Stomach (tissue), 19 donors: ENCODE measurements at places on chromosomes 6 and 20.

GRCh38 chr20:49230561-49231133 is 11.4 kb downstream of the DDX27 start:
- DNase-seq = no peak

- peak; percentile 30 for DNase-seq
Observed at GRCh38 chr6:132084811-132085509, 133.8 kb upstream of the CCN2 start.

- no peak for DNase-seq
Observed at GRCh38 chr6:166966268-166966667, 9.9 kb upstream of the RNASET2 start.

DNA sequence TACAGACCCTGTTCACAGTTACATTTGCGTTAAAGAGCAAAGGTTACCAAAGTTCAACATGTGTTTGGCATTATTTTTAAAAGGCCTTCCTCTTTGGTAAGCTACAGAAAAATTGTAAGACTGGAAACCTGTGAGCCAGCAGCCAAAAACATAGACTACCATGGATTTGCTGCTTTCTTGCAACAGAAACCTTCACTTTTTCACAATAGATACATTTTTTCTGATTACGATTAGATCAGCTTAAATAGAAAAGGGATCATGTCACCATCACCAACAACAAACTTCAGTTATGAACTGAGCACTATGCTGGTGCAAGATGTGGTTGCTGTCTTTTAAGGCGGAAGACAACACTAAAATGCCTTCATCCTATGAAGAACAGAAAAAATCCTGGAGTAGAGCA is 112.3 kb upstream of the MARCKS start:
- DNase-seq = no peak

DNA sequence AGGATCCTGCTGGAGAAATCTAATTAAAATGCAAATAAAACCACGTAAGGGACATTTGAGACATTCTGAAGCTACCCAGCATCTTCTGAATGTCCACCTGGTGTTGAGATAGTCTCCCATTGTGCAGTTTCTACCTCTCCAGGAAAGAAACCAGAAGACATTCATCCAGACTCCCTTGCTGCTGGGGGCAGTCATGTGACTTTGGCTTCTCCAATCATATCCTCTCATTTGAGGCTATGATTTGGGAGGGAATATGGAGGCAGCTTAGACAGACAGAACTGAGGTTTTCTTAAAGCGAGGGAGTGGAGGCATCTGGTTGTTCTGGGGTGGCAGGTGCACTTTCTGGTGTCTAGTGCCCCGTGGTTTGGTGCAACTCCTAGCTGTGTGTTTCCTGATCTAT is 315.2 kb upstream of the SULF2 start:
- DNase-seq = no peak

DNA sequence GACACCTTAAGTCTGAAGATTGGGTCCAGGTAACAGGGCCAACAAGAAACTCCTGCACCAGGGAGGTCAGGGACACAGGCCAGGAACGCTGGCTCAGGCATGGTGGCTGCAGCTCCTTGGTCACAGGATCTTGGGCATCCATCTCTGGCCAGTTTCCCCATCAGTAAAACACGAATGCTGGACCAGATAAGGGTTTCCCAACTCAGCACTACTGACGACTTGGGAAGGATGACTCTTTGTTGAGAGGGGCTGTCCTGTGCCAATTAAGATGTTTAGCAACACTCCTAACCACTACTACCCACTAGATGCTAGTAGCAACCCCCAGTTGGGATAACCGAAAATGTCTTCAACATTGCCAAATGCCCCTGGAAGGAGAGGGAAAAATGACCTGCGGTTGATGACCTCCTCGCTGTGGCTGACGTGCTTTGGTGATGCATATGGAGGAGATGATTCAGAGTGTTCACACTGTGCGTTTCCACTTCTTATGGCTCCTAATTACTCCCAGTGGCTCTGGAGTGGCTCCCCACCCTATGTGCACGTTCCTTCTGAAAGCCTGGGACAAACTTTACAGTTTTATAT is 261.9 kb downstream of the CDH26 start:
- no peak for DNase-seq

- DNase-seq = no peak
Observed at GRCh38 chr20:57040466-57040865, 226.0 kb downstream of the BMP7 start.

DNA sequence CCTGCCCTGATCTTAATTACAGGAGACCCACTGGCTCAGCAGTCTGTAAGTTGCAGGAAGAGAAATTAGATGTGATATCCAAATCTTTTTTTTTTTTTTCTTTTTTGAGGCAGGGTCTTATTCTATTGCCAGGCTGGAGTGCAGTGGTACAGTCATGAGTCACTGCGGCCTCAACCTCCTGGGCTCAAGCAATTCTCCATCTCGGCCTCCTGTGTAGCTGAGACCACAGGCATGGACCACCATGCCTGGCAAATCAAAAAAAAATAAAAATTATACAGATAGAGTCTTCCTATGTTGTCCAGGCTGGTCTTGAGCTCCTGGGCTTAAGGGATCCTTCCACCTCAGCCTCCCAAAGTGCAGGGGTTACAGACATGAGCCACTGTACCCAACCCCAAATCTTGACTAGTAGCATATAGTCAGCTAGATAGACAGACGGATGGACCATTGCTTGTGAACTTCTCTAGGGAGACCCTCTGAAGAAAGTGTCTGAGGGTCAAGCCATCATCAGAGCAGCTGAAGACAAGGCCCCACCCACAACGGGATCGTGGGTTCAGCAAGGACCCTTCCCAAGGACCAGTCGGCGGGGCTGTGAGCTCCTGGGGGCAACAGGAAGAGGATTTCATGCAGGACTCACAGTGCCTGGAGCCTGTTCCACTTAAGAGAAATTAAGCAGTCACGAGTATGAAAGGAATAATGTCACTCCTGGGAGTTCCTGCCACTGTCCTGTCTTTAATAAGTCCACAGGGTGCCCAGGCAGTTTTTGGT is 222.7 kb downstream of the ANKRD60 start:
- no peak for DNase-seq

DNA sequence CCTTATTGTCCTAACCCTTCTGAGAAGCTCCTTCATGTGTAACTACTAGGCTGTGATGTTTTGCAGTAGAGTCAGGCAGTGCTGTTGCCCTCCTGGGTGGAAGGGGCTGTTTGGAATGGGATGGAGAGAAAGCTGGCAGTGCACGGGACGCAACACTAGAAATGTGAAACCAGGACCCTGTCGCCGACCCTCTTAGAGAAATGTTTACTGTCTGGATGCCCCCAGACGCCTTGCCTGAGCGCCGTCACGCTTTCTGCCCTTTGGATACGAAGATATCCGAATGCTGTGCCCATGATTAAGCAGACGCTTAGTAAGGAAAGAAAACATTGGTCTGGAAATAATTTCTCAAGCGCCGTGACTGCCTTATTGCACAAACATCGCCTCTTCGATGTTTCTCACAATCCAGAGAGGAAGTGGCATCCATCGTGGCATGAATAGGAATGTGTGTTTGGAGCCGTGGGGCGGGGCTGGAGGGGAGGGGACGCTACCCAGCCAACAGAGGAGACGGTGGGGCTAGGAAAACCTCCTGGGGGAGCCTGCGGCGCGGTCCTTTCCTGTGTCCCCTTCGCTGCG is 661 bp upstream of the PPP1R14C start:
- DNase-seq = no peak

DNA sequence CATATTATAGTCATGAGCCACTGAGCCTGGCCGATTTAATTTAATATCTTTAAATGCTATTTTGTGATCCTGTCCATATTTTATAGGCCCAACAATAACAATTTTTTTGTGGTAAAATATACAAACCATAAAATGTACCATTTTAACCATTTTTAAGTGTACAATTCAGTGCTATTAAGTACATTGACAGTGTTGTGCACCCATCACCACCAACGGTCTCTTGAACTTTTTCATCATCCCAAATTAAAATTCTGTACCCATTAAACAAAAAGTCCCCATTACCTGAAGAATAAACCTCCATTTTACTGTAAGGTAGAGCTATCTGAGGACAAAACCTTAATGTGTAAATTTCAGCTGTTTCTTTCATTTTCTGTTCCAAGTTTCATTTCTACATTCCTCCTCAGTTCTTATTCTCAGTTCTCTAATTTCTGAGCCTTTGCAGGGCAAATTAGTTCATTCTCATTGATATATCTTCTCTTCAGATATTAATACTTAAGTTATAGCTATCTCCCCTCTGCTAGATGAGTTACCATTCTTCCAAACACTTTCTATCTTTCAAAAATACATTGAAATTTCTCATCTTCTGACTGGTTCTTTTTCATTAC is 10.3 kb downstream of the MTO1 start:
- no peak for DNase-seq

- DNase-seq = no peak
Observed at GRCh38 chr6:45084257-45084656, 243.9 kb upstream of the RUNX2 start.
